Fibroblast of skin of right quadriceps (primary cell): ENCODE measurements at places on chromosomes 12 and 14.
A peak's percentile ranks its signal among the peaks of the same experiment; 100 is the strongest.

GRCh38 chr14:78131616-78132015 lies 38.6 kb upstream of the NRXN3 start:
- DNase-seq = no peak

- DNase-seq = no peak
Measured at GRCh38 chr14:61670576-61670975, 24.7 kb upstream of the HIF1A start.

DNA sequence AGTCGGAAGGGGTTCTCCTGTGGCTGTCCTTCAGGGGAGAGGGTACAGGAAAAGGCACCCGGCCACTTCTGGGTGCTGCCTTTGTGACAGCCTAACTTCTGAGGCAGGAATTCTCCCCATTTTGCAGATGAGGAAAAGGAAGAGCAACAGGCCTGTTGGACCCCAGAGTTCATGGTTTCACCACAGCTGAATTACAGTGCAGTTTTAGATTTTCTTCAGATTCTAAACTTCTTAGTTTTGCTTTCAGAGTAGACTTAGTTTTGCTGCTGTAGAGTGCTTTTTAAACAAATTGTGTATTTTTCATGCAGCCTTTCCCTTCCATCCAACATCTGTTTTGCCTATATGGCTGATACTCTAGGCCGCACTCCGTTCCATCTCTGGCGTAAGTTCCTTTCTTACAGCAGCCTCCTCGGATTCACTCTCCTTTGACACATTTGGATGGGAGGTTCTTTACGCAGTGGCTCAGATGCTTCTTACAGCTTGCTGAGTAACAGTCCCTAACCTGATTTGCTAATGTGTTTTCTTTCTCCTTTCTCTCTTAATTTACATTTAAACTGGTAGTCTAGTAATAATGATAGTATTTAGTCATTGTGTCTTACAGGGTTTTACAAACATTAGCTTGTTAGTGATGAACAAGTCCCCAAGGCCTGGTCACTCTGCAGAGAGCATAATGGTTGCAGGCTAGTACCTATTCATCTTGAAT lies 7.8 kb downstream of the TRAF3 start:
- no peak for DNase-seq

DNA sequence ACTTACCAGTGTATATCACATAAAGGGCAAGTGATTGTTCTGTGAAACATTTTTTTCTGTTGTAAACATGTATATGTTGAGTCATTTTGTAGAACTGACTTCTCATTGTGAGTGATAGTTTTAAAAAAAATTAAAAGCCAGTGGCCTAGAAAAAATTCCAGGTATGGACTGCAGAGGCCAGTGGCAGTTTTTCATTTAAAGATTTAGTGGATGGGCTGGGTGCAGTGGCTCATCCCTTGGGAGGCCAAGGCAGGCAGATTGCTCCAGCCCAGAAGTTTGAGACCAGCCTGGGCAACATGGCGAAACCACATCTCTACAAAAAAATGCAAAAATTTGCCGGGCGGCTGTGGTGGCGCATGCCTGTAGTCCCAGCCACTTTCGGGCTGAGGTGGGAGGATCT lies 84.7 kb upstream of the MDM1 start:
- DNase-seq = peak; percentile 69

DNA sequence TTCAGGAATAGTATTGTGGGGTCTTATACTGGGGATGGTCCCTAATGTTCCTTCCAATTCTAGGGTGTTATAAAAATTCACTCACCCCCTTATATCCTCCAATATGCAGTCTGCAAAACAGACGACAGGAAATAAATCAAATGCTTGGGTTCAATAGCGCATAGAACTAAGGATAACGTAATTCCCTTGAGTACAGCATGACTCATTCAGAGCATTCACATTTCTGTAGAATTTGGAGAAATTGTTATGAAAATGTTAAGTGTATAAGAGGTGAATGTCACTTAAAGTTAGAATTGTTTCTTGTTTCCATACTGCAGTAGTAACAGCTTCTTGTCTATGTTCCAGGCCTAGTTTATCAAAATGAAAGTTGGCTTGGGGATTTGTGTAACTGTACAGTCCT lies 271.4 kb downstream of the RPS29 start:
- DNase-seq = no peak
